Activated T-helper 2 cell treated with anti-CD3 and anti-CD28 coated beads, Interferon-gamma antibody, Interleukin-2, Interleukin-4, amounts not matched to agents 10 μg/mL and 5 μg/mL and 100 μg/mL, durations not matched to agents 14 hours and 24 hours and 36 hours (primary cell): ENCODE measurements at places on chromosomes 11 and 22.

DNA sequence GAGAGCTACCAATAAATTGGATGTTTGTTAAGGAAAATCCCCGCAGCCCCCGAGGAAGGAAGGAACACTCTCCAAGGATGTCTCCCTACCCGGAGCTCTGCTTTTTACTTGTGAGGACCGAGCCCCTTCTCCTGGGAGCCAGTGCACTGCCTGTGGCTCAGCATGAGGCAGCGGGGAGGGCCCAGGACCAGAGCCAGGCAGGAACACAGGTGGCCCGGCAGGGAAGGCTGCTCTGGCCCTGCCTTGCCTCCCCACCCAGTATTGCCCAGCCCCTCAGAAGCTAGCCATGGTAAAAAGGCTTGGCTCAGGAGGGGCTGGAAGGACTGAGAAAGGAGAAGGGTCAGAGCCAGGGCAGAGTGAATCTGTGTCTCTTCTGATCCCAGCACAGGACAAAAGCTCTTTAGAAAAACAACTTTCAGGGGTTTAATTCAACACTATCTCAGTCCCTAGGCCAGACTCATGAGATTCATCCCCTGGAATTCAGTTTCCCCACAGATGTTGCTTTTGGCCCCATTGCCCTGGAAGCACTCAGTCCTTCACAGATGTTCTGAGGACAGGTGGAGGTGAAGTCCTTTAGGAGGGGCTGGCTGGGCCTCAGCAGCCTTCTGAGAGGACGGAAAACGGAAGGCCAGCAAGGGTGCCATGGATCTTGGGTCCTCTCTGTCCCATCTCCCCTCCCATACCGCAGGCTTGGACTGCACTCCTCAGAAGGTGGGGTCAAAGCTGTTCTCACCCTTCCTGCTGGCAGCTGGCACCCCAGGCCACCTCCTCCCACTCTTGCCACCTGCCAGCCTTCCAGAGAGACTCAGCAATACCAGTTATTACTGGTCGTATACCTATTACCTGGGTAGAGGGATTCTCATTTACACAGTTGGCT lies 318.9 kb downstream of the NTM start:
- DNase-seq, result no peak

DNA sequence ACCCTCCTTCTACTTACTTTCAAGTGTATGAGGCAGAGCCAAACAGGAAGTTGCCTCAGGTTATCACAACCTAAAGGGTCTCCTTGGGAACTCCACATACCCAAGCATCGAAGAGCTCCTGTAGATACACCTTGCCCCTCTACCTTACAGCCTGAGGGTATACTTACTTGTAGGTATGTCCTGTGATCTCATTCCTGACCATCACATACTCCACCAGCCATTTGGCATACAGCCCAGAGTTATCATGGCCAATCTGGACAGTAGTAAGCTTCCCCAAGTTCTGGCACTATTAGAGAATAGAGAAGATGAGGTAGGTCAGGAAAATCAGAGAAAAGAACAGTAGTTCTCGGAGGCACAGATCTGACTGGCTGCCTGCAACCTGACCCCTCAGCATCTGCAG lies 53.4 kb upstream of the SCUBE2 start:
- DNase-seq, result no peak

DNA sequence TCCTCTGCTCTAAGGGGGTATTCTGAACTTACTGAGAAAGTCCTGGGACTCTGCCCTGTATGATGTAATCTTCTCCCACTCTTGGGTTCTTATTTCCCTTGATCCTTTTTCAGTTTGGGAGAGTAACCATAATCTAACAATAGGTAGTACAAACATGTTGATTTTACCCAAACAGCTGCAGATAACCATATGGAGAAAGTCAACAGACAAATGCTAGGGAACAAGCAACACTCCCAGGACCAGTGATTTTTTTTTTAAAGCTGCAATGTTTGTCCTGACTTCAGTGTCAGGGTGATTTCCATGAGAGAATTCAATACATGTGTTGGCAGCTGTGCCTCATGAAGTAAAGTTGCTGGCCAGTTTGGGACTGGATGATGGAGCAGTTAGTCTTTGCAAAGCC lies 156.5 kb downstream of the FCHSD2 start:
- no peak for DNase-seq

GRCh38 chr11:26715133-26715532 lies 6.7 kb downstream of the SLC5A12 start:
- DNase-seq, result no peak

DNA sequence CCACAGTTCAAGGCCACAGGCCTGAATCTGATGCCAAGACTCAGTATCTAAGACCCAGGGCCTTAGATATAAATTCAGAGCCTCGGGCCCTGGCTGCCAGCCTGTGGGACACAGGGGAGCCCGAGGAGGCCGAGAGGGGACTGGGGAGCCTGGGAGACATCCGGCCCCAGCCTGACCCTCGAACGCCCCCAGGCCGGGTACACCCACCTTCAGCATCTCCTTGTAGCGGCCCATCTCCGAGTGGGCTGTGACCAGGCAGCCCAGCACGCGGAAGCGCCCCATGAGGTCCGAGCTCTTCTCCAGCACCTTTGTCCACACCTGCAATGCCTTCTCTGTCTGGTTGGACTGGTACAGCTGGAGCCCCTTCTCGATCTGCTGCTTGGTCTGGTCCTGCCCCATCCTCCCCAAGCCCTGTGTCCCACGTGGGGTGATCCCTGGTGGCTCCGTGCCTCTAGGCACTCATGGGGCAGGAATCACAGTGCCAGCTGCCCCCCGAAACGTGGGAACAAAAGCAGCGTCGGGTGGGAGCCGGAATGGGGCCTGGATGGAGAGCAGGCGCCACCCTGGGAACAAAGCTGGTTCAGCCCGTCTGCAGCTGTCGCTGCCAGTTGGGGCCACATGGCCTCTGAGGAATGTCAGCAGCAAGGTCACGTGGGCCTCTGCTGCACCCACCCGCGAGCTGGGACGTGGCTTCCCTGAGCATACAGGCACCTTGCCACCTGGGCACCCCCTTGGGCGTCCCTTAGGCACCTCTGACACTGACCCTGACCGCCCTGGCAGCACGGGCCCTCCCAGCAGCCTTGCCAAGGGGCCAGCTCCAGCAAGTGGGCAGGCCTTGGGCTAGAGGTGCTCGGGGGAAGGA lies at the start of gene RAPSN:
Gene RAPSN (minus strand): TSS at position 571 of the 862 bp plus-strand sequence. CDS start 172 bp downstream, at position 399.
- DNase-seq, result no peak

- no peak for DNase-seq
These were observed 6.2 kb upstream of the PLXNB2 start for GRCh38 chr22:50313600-50313999.

- no peak for DNase-seq
These were observed 49.5 kb downstream of the IGLL5 start for GRCh38 chr22:22936915-22937656.

DNA sequence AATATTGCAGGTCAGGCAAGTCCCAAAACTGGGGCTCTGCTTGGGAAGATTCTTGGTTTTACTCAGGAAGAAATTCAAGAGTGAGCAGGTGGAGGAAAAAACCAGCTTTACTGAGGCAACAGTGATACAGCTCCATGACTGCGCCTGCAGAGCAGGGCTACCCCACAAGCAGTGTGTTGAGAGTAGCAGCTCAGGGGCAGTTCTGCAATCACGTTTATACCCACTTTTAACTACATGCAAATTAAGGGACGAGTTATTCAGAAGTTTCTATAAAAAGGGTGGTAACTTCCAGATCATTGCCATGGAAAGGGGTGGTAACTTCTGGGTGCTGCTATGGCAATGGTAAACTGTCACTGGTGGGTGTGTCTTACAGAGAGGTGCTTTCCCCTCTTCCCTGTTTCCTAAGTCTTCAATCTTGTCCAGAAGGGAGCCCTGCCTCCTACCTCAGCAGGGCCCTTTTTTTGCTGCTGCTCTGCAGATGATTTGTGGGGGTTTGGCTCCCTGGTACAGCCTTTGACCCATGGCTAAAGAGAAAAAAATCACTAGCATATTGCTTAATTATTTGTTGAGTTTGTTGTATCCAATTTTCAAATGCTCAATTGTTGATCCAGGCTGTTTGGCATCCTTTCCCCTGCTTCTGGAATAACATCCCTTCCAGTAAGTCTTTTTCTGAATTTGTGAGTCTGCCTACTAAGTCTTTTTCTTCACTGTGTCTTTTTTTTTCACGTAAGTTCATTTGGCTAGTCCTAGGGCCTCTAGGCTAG lies 30.0 kb upstream of the ME3 start:
- no peak for DNase-seq

GRCh38 chr11:18776324-18776723 lies 15.3 kb downstream of the PTPN5 start:
- DNase-seq, result no peak

GRCh38 chr11:76259299-76259908 lies 53.1 kb upstream of the WNT11 start:
- no peak for DNase-seq

GRCh38 chr22:49294656-49295464 lies 532.8 kb downstream of the BRD1 start:
- peak; percentile 3 for DNase-seq

DNA sequence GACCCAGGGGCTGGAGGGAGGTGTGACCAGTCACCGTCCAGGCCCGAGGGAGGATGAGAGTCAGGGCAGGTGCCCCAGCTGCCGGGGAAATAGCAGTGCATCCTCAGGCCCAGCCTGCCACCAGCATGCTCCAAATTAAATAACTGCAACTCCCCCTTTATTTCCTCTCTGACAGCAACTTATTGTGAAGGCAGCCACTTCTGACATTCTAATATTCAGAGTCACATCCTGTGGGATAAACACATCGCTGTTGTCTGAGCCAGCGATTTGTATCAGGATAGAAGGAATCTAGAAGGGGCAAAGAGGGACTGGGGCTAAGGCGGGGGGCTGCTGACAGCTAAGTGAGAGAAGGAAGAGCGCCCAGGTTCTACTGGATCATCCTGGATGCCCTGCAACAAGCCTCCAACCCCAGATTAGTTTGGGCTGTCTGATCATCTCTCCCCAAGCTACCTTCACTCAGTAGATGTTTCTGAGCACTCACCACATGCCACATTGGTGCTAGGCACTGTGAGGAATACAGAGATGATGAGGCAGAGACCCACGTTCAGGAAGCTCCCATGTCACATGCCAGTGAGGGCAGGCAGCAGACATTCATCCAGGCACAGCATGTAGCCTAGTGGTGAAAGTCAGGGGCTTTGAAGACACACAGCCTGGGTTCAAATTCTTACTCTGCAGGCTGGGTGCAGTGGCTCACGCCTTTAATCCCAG lies 214.1 kb downstream of the BUD13 start:
- DNase-seq, result no peak

GRCh38 chr11:64124147-64124546 lies 41.8 kb downstream of the MACROD1 start:
- DNase-seq, result no peak

GRCh38 chr11:117256573-117256972 lies 24.1 kb downstream of the RNF214 start:
- no peak for DNase-seq

DNA sequence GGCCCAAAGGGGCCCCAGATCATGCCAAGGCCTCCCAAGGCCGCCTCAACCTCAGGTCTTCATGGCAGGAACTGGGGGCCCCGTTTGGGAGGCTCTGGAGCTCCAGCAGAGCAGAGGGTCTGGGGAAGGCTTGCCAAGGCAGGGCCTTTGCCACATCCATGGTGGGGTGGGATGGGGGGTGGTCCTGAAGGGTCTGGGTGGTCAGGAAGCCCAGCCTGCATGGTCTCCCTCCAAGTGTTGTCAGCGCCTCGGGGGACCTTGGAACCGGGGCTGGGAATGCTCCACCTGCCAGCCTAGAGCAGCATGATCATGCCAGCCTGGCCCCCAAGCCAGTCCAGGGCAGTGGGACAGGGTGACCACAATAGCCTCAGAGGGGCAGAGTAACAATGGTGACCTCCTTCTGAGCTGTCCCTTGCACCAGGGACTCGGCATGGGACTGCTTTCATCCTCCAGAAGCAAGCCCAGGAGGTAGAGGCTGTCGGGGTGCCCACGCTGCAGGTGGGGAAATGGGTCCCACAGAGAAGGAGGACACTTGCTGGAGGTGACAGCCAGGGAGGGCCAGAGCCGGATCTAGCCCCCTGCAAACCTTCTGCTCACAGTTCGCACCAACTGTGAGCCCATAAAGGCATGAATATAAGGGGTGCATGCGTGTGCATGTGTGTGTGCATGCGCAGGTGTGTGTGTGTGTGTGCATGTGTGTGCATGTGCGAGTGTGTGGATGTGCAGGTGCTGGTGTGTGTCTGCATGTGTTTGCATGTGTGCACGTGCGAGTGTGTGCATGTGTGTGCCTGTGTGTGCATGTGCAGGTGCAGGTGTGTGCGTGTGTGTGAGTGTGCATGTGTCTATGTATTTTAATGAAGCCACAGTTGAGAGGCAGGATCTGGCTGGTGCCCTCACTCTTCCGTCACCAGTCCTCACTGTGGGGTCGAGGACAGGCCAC lies 63.8 kb downstream of the MYEOV start:
- no peak for DNase-seq

DNA sequence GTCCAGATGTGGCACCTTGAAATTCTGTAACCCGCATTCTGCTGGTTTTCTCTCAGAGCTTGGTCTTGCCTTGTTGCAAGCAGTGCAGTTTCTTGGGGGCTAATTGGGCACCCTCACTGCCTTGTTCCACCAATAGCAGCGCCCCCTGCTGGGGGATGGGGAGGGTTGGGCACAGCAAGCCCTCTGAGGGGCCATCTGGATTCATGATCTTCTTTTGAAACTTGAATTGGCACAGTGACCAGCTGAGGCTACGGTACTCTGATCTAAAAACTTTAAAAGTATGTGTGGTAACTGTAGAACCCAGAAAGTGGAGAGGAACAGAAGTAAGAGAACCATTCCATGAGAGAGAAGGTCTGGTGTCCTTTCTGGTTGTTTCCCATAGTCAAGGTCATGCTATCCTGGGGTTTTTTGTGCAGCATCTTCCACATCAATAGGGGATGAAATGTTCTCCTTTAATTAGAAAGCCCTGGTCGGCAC lies 64.2 kb downstream of the MED15 start:
- peak; percentile 38 for DNase-seq

DNA sequence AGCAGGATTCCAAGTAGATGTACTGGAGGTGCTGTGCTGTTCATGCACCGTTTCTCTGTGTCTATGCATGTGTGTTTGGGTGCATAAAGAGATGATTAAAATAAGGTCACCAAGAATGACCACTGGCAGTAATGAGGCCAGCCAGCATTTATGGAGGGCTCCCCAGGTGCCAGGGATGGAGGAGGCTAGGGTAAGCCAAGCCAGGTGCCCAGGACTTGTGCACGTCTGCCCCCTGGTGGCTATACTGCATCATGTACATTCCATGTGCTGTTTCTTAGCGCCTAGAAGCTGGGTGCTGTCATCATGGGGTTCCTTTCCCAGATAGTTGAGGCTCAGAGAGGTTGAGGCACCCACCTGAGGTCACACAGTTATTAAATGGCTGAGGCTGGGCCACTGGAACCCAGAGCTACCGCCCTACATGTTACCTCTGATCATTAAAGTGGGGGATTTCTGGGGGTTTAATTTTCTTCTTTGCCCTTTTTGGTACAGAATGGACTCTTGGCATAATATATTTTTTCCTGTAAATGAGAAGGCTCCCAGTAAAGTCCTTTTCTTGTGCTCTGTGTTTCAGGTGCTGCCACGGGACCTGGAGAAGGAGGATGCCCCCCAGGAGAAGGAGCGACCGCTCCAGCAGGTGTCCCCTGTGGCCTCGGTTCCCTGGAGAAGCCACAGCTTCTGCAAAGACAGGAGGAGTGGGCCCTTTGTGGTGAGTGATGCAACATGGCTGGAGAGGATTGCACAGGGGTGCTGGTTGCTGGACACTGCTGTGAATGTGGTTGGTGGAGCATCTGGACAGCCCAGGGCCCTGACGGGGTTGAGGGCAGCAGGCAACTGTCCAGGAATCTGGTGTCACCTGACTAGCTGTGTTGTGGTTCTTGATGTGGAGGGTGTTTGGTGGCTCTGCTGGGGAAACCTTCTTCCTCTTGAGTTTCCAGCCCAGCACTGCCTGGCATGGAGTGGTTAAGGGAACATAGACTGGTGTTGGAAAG lies 96.4 kb downstream of the KIAA1671 start:
- DNase-seq, result peak; percentile 62

GRCh38 chr22:49400136-49400940 lies 427.3 kb downstream of the BRD1 start:
- no peak for DNase-seq
